ENCODE measurements at places on chromosomes 7 and 10. TPM values are rescaled to one million over a fixed set of nuclear protein-coding genes. Genes with fewer than 3 reads are reported as not detected.

Gene LRRC18
- total RNA-seq: not detected

Gene ACSM6
- not detected for total RNA-seq

Gene FAM24B
- total RNA-seq: 2.2 TPM

Gene ASZ1
- total RNA-seq: not detected

Gene NANOS1
- 1.5 TPM for total RNA-seq

Gene KCNIP2
- 1.5 TPM for total RNA-seq

Gene PLEKHS1
- total RNA-seq: not detected
